ENCODE measurements at places on chromosomes 1 and 21.

GRCh38 chr1:44645476-44646244 lies 28.6 kb downstream of the TMEM53 start:
- DNase-seq: no peak

DNA sequence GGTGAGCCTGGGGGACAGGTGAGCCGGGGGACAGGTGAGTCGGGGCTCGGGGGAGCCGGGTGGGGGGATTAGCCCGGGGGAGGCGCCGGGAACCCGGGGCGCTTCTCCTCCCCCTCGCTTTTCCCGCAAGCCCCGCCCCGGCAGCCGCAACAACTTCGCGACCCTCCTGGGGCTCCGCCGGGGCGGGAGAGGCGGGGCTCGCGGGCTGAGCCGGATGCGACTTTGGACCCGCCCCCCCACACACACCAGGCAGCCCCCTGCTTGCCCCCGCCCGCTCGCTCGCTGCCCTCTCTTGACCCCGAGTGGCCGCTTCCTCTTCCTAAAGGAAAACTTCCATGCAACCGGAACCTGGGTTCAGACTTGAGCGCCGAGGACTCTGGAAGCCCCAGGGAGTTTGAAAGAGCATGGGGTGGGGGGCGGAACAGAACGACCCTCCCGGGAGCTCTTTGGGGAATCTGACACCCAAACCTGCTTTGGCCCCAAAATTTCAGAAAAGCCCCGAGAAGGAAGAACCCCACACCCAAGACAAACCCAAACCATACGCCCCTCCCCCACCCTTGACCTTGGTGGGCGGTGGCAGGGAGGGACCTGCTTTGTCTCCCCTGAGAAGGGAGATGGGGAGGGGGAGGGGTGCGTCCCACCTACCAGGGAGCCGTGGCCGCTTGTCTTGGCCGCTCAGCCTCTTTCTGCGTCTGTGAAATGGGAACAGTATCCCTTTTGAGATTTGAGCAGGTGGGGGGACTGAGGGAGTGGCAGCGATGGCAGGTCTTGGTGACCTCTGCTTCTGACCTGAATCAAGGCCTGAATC lies 550 bp downstream of the ARHGEF16 start:
- DNase-seq: no peak

DNA sequence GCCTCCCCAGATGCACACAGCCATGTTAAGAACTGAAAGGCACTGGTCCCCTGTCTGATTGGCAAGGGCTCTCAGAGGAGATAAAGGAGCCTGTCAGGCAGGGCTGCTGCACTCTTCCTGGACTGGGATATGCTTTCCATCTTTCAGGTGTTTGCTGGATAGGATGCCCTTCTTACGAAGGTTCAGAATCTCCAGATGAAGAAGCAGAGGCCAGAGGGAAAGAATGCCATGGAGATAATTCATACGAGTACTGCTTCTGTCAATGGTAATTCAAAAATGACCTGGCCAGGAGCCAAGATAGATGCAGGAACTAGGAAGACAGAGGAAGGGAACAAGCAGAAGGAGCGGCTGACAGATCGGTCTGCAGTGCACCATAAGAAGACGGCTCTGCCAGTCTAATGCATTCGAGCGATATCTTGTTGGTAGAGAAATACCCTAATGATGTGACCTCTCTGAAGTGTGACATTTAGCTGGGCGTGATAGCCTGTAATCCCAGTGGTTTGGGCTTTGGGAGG lies 16.6 kb upstream of the ATP2B4 start:
- no peak for DNase-seq

- no peak for DNase-seq
Measured at GRCh38 chr1:51622455-51622913, 5.6 kb downstream of the OSBPL9 start.

DNA sequence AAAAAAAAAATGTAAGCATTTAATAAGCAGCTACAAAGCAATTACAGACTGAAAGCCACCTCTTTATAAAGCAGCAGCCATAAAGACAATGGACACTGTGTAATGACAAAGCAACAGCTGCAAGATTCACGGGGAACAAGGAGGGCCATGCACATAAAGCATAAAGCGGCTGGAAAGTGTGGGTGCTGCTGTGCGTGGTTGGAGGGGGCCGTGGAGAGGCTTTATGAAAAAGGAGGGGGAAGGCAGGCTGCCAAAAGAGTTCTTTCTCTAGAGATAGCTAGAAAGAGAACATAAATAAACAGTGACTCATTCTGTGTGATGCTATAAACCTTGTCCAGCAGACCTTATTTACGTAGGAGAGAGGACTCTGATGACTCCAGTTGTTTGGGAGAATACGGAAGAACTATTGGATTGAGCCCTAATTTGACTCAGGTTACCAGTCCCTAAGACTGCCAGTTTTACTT lies 49.3 kb downstream of the ADAMTS1 start:
- DNase-seq: no peak

All from stimulated activated CD4-positive, alpha-beta T cell treated with anti-CD3 and anti-CD28 coated beads, Interleukin-2, amount 100 ng/mL, for 24 hours (primary cell).